ENCODE measurements at places on chromosomes 1 and 21.

DNA sequence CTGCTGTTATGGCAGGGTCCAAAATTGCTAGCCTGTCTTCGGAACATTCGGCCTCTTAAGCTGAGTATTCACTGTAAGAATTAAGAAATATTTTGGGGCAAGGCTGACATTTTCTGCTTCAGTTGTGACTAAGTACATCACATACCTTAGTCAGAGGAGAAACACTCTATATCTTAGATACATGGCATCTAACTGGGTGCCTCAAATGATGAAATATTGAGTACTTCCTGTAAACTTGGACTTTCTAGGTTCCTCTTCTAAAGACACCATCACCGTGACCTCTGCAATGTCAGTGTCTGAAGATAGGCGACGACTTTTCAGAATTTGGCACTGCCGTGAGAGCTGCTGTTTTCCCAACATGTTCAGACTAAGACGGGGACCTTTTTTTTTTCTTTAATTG is 65.6 kb downstream of the PCBP3 start:
- DNase-seq = no peak

DNA sequence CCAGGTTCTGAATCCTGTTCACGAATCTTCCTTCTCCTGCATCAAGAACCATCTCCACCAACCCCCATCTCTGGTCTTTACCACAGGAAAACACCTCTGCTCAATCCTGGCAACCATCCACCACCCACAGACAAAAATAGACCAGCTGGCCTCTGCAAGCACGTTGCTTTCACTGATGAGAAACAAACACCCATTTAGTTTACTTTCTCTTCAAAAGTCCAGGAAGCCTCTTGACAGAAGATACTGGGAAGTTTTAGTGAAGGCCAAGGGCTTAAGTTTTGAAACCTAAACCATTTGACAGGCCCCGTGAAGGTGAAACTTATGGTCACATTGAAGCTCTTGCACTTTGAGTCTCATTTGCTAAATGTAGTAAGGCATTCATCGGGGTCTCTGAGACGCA is 122.6 kb upstream of the PPP2R5A start:
- DNase-seq = peak; percentile 50

- no peak for DNase-seq
Observed at GRCh38 chr21:18373606-18374005, 30.0 kb downstream of the TMPRSS15 start.

- DNase-seq = no peak
Observed at GRCh38 chr1:200146100-200146499, 118.6 kb downstream of the NR5A2 start.

GRCh38 chr1:1361982-1362423 is 3.6 kb upstream of the MXRA8 start:
- no peak for DNase-seq

- DNase-seq = peak; percentile 8
Observed at GRCh38 chr1:200217703-200218102, 190.2 kb downstream of the NR5A2 start.

DNA sequence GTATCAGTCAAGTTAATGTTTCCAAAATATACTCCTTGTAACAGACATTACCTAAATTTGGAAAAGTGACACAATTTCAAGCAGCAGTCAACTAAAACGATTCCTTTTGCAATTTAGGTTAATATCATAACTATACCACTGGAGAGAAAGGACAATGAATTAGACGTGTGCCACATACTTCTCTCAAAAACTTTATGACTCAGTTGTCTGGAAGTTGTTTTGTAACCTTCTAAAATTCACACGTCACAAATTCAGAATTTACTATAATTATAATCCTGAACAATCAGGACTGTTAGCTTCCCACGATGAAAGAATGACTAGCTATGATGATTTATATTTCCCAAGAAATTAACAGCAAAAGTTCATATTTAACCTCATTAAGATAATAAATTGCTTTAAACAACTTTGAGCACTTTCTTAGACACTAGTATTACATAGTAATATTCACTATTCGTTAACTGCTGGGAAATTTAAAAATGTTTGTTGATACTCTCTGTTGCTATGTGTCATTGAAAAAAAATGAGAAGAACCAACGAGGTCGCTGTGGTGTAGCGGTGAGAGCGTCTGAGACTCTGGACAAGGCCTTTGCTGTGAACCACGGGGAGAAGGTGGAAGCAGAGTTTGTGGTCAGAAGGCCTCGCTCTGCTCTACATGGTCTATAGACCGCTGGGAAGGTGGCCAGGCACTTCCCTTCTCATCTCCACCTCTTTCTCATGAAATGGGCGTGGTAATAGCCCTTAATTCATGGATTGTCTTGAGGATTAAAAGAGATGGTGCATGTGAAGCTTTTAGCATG is 27.9 kb upstream of the BATF3 start:
- DNase-seq = peak; percentile 53

GRCh38 chr1:90414201-90414600 is 302.9 kb downstream of the BARHL2 start:
- DNase-seq = no peak

DNA sequence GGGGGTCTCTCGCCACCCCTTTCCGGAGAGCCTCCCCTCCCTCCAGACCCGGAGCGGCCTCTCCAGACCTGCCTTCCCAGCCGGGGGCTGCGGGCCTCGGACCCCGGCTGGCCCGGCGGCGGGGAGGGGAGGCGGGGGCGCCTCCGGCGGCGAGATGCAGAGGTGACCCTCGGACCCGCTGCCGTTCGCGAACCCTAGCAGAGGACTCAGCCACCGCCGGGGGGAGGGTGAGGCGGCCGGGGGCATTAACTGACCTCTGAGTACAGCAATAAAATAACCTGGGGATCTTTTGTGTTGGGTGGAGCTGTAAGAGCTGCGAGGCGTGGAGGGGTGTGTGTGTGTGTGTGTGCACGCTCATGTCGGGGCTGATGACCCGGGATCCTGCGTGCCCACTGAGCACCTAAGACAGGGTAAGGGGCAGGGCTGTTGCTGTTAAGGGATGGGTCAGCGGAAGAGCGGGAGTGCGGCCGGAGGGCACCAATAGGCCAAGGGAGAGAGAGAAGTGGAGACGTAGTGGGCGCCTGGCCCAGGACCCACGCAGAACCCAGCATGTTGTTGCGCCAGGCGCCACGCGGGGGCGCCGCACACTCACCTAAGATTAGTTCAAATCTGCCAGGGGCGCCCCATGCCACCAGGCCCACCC is 6.3 kb downstream of the HAPLN2 start:
- peak; percentile 83 for DNase-seq

DNA sequence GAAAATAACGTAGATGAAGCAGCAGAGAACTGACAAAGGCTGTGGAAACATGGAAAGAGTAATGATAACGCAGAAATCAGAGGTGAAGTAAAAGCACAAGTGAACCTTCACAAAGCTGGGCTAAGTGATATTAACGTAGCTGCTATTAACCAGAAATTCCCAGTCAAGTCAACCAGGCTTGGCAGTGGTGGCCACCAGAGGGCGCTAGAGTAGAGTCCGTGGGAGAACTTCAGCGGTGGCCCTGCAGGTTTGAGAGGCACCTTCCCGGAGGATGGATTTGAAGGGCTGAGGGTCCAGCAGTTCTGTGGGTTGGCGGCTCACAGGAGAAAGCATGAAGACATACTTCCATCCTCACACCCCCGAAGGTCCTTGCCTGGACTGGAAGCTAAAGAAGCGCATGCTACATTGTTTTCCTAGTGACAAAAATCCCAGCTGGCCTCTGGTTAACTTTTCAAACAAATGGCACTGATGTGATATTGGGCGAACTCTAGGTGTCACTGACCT is 81.7 kb upstream of the ZNF648 start:
- peak; percentile 94 for DNase-seq

- no peak for DNase-seq
Observed at GRCh38 chr1:53090227-53091147, 28.5 kb downstream of the PODN start.

DNA sequence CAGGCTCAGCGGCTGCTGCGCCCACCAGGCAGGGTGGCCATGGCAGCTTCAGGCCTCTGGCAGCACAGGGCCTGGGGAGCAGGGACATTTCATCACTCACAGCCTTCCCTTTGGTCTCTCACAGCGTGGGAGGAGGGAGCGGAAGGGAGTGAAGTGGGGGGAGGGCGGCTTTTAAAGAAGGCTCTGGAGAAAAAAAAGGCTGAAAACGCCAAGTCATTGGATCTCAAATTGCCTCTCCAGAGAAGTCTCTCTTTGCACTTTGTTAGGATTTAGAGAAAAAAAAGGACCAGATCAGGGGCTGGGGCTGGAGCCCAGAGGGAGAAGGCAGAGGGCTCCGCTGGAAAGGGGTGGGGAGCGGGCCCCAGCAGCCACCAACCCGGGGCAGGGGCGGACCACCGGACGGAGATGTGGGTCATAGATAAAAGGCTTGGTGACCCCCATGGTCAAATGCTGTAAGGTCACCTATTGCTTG is 209.9 kb downstream of the GRIK3 start:
- no peak for DNase-seq
